Fibroblast of lung (primary cell): ENCODE measurements at places on chromosomes 6 and 20. TPM values are rescaled to one million over a fixed set of nuclear protein-coding genes. Genes with fewer than 3 reads are reported as not detected.

DNA sequence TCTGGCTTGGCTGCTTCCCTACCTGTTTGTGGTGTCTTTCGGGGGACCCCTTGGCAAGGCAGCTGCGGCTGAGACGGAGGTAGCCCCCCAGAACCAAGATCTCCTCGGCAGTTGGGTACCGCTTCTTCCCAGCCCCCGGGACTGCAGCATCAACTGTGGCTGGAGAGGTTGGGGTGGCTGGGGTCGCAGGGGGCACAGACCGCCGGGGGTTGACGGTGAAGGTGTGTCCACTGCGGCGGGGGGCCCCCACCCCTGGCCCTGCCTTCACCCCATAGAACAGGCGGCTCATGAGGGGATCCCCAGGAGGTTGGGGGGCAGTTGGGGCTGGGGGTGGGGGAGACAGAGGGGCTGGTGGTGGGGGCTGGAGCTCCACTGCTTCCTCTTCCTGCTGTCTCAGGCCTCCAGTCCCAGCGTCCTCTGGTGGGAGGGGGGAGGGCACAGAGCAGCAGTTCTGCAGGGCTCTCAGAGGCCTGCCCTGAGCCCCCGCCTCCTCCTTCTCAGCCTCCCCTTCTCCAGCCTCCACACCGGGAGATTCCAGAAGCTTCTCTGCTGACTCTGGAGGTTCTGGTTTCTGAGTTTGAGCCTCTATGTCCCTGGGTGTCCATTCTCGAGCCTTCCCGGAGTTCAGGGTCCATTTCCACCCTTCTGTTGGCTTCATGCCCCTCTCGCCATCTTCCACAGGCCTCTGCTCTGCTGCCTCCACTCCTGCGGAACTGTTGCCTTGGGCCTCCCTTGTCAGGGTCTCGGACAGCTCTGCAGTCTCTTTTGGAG, 1.9 kb downstream of the PPP1R18 start:
- peak; percentile 39 for DNase-seq

DNA sequence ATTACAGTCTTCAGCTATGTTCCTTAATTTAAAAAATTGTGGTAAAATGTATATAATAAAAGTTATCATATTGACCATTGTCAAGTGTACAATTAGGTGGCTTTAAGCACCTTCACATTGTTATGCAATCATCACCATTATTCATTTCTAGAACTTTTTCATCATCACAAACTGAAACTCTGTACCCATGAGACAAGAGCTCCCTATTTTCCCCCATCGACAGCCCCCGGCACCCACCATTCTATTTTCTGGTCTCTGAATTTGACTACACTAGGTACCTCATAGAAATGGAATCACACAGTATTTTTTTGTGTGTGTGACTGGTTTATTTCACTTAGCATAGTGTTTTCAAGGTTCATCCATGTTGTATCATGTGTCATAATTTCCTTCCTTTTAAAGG, 39.7 kb upstream of the FYN start:
- no peak for DNase-seq

DNA sequence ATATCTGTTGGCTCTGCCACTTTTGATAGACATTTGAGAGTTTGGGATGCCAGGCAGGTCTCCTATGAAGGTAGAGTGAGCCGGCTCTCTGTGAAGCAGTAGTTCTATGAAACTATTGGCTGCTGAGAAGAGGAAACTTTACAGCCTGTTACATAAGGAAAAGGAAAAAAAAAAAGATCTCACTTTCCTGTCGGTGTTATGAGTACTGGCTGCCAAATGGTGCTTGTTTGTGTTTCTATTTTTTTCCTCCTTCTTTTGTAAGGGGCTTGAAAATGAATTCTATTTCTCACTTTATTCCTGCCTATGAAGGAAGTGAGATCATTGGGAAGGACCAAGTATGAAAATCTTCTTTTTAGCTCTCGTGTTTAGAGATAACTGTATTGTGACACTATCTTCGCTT, 73.1 kb upstream of the CLDN20 start:
- DNase-seq, result no peak

GRCh38 chr20:21137078-21137477, 11.2 kb downstream of the KIZ start:
- no peak for DNase-seq

SLC22A1 gene
- 0.06 and 0.07 TPM in 2 replicates for polyA plus RNA-seq

DNA sequence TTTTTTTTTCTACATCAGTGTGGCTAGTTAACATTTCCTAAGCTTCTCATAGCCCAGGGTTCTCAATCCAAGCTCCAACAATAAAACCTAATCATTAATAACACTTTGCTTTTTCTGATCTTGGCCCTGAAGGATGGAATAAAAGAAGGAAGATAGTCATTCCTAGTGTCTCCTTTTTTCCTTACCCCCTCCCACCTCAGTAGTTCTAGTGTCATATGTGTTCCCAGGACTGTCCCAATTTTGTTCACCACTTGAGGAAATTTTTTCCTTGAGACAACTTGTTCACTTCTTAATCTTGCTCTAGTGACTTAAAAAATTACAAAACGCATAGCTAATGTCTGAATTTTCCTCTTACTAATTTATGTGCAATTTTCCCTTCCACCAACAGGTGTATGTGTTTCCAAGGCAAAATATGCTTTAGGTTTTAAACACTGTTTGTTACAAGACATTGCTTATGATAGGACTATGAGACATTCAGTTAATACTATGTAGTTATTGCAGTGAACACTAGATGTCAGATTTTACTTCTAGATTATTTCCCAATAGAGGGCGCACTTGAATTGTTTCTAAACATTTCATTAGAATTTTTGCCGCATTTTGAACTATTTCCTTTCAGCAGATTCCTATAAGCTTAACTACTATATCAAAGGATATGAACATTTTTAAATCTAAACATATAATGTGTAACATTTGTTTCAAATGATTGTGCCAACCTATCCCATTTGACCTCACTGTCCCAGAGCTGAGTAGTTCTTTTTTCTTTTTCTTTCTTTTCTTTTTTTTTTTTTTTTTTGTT, 18.5 kb upstream of the C6orf141 start:
- DNase-seq, result peak; percentile 77

- DNase-seq, result no peak
Observed at GRCh38 chr6:149170564-149171452, 146.7 kb upstream of the TAB2 start.
